ENCODE measurements at places on chromosomes 7 and 10. TPM values are rescaled to one million over a fixed set of nuclear protein-coding genes. Genes with fewer than 3 reads are reported as not detected.

The CAV2 gene
- total RNA-seq, result 114 TPM

The ADCYAP1R1 gene
- under 0.01 TPM for total RNA-seq

The RARRES2 gene
- not detected for total RNA-seq

The NYAP1 gene
- total RNA-seq, result 0.13 TPM

The CALML3 gene
- total RNA-seq, result not detected
